Cortex of kidney (tissue), 1 donor: ENCODE measurements at places on chromosomes 6 and 20.

DNA sequence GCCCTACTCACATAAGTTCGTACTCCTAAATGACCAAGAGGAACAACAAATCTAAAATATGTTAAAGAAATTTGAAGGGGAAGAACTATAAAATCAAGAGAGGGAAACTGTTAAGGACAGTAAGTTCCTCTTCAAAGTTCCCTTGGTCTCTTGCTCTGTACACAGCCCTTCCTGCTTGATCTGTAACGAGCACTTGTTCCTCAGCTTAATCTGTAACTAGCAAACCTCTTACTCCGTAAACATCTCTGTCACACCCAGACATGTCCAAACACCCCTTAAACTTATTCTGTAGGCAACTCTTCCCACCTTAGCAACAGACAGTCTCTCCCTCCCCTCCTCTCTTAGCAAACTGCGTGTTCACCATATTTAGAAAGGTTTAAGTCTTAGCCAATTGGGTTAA lies 29.9 kb downstream of the PLN start:
- DNase-seq: no peak

- no peak for DNase-seq
Measured at GRCh38 chr6:8277769-8278168, 157.6 kb downstream of the SLC35B3 start.

GRCh38 chr6:168043848-168044415 lies 35.1 kb downstream of the FRMD1 start:
- no peak for DNase-seq

- no peak for DNase-seq
Measured at GRCh38 chr6:11770546-11771466, 7.8 kb downstream of the ADTRP start.

- DNase-seq: no peak
Measured at GRCh38 chr6:158279615-158280014, 32.6 kb upstream of the TULP4 start.

DNA sequence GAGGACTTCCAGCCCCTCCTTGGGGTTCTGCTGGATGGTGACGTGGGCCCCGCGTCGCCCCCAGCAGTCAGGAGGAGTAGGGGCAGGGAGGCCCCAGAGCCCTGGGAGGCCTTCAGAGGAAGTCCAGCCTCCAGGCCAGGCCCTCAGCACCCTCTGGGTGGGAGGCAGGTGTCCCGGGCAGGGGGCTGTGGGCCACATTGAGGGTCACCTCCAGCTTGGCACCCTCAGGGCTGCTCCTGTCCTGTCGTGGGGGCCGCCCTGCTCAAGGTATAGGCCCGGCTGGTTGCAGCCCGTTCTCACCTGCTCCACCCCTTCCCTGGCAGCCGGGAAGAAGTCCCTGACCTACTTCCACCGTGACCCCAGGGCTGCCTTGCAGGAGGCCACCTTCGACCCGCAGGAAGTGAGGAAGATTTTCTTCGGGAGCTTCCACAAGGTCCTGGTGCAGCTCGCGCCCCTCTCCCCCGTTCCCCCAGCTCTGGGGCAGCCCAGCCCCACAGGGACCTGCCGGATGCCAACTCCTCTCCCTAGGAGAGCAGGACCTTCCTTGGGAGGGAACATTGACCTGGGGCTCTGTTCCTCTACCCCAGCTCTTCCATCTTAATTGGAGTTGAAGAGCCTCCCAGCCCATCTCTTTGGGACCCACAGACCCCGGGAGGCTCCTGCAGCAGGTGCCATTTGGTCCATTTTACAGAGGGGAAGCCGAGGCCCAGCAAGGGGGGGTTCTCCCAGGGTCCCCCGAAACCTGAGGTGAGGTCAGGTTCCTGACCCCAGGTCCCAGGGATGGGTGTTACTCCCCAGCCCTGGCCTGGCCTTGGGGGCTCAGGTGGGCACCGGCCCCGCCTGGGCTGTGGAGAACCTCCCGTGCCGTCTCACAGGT lies 26.4 kb downstream of the COL20A1 start:
- no peak for DNase-seq

GRCh38 chr6:89708316-89708715 lies 69.8 kb upstream of the LYRM2 start:
- no peak for DNase-seq

- DNase-seq: no peak
Measured at GRCh38 chr6:21438237-21438985, 155.1 kb upstream of the SOX4 start.

DNA sequence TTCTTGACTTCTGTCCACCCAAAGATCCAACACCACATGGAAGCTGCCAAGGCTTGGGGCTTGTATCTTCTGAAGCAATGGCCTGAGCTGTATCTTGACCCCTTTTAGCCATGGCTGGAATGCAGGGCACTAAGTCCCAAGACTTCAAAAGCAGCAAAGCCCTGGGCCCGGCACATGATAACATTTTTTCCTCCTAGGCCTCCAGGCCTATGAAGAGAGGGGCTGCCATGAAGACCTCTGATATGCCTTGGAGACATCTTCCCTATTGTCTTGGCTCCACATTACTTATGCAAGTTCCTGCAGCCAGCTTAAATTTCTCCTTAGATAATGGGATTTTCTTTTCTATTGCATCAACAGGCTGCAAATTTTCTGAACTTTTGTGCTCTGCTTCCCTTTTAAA lies 1252.6 kb upstream of the CITED2 start:
- no peak for DNase-seq

- no peak for DNase-seq
Measured at GRCh38 chr20:63876489-63877036, 11.5 kb downstream of the TPD52L2 start.
